CD8-positive, alpha-beta memory T cell (primary cell): ENCODE measurements at places on chromosomes 4 and X. TPM values are rescaled to one million over a fixed set of nuclear protein-coding genes. Genes with fewer than 3 reads are reported as not detected.

The GPRASP3 gene
- 3.0 TPM for total RNA-seq

DNA sequence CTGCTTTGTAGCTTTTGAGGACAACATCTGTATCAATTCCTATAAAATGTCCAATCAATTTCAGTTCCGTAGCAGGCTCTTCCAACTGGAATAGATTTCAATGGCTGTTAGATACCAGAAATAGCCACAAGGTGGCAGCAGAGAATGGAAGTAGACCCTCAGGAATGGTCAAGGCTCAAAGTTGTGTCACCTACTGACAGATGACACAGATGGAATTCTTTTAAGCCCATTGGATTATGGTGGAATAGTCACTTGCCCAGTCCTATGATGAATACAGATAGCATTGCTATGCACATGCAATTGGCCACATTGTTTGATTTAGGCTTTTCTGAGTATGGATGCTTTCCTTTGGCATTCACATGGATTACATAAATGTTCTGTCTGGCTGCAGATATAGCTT, 130.4 kb upstream of the RADX start:
- DNase-seq: peak; percentile 19

- DNase-seq: no peak
Observed at GRCh38 chrX:140608111-140608510, 101.4 kb upstream of the LINC00632 start.

DNA sequence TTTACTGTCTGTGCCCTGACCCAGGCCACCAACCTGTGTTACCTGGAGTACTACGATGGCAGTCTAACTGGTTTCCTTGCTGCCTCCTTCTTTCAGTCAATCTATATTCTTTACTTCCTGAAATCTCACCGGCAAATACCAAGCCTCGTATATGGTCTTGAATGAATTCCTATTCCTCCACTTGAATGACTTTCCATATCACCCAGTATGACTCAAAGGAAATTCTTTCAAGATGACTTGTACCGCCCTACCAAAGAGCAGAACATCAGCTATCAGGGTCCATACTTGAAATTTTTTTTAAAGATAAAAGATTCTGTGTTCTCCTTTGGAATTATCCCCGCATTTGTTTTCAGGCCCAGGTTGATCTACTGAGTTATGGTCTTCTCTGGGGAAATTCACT, 378.0 kb downstream of the AFF2 start:
- no peak for DNase-seq
